Activated gamma-delta T cell treated with Interleukin-2 at 50 U/mL for 16 hours (primary cell): ENCODE measurements at places on chromosomes 3 and 15.

DNA sequence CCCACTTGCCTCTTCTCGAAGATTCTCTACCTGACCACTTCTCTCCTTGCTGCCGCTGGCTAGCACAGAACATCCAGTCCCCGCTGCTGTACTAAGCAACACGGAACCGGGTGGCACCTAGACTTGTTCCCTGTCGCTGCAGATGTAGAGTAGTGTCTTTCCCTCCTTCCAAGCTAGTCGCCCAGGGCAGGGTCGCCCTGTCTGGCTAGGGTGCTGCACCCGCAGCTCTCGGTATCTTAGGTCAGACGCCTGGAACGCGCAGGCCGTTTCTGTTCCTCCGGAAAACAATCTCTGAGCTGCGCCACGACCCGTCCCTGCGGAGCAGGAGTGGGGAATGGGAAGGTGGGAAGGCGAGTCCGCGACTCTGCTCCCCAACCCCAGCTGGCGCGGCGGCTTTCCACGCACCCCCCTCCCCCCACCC, 758 bp upstream of the SNX33 start:
- DNase-seq, result peak; percentile 6

GRCh38 chr3:194333212-194333980, 17.7 kb downstream of the CPN2 start:
- DNase-seq, result peak; percentile 86

DNA sequence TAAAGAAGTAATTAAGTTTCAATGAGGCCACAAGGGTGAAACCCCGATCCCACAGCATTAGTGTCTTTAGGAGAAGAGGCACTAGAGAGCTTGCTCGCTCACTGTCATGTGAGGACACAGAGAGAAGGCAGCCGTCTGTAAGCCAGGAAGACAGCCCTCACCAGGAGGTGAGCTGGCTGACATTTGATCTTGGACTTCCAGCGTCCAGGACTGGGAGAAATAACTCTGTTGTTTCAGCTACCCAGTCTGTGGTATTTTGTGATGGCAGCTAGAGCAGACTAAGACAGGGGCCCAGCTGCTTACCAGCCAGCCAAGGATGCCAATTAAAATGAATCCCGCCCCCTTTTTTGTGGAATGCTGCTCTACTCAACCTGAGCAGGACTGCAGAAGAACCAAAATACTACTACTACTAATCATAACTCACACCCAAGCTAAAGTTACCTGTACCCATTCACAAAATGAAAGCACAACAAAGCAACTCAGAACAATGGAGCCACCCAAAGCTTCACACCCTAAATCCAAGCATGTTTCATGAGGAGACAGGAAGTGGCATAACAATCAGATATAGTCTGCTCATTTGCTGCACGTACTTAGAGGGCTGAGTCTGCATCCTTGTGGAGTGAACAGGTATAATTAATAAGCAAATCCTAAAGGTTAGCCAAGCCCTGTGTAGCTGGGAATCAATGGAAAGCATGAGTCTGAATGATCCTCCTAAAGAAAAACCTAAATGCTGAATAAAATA, 35.6 kb upstream of the RHCG start:
- no peak for DNase-seq

DNA sequence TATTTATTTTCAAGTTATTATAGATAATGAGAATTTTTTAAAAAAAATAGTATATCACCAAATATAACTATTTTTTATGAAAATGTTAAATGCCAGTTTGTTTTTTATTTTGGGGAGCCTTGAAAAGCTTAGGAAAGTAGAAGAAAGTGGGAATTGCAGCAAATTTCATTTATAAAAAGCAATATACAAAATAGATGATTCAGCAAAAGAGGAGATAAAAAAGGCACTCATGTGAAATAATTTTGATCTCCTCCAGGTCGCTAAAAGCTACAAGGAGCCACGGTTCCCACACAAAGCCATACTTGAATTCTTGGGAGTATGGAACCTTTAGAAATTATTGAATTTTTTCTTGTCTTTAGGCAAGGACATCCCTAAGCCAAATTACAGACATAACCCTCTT, 625.0 kb upstream of the SGO1 start:
- DNase-seq, result no peak
